ENCODE measurements at places on chromosomes 4 and X.
A peak's percentile ranks its signal among the peaks of the same experiment; 100 is the strongest.

DNA sequence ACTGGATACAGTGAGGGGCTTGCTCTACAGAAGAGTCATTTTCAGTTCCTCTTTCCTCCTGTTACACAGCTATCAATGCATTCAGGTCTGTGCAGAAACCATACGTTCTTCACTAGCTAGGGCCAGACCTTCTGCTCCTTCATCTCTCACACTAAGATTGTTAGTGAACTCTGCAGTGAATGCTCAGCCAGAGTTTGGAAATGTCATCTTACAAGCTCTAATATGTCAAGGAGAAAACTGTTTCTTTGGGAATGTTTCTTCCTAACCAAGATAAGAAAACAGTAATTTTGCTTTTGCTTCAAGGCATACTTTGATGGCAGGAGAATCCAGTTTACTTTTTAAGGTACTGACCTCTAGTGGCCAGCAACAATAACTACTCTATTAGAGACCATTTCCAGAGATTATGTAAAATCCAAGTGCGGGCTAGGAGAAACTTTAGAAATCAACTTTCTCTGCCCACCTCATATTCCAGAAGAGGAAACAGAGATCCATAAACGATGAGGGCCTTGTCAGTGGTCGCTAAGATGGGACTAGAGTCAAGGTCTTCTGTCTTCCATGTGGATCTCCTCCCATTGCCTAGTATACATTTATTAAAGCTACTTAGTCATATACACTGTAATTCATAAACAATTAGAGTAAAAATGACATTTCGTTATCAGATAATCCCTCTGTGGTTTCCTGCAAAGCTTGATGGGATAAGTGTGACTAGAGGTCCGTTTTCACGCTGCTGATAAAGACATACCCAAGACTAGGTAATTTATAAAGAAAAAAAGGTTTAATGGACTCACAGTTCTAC lies 12.1 kb upstream of the CC2D2A start:
- DNase-seq = peak; percentile 59

GRCh38 chr4:6965329-6965728 lies 55.7 kb downstream of the TBC1D14 start:
- DNase-seq = no peak

- peak; percentile 11 for DNase-seq
Observed at GRCh38 chrX:102515975-102516941, at the start of gene TMSB15A. TSS of gene TMSB15A (minus strand) at chrX:102516739.

DNA sequence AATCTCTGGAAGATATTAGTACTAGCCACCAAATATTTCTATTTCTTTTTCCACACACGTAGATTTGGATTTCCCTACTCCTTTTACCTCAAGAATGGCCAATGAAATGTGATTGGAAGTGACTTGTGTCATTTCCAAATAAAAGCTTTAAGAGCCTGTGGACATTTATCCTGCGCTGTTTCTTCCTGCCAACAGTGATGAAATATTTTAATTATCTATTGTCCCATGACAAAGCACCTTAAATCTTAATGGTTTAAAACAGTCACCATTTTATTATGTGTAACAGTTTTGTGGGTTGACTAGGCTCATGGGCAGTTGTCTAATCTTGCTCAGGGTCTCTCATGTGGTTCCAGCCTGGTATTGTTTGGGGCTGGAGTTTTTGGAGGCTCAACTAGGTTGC lies 3.5 kb upstream of the PGRMC2 start:
- no peak for DNase-seq

- DNase-seq = peak; percentile 32
Observed at GRCh38 chr4:80138551-80139538, 58.5 kb upstream of the PRDM8 start.

DNA sequence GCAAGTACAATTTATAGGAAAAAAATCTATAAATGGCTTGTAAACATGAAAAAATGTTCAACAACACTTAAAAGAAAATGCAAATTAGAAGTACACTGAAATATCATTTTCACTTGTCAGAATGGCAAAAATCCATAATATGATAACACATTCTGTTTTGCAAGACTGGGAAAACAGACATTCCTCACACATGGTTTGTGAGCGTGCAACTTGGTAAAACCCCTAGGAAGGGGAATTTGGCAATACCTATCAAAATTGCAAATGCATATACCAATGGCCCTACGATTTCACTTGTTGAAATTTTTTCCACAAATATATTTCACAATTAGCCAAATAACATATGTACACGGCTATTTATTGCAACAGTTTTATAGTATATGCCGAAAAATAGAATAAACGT lies 31.4 kb downstream of the TBC1D9 start:
- no peak for DNase-seq

- DNase-seq = no peak
Observed at GRCh38 chrX:139844884-139845283, 88.0 kb downstream of the ATP11C start.

DNA sequence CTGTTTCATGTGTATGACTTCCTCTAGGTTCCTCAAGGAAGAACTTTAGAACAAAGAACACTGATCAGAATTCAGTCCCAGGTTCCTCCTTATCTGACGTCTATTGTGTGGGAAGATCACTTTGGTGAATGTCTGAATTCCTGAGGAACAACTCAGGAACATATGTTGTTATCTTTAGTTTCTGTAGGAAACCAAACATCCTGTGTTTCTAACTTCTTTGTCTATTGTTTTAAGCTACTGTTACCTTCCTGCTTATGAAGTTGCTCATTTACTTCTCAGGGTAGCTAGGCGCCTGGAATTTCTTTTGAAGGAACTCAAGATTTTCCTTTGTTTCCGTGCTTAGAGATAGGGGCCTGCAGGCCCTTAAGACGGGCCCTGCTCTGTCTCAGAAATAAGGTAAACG lies 46.2 kb downstream of the MAGEB5 start:
- DNase-seq = peak; percentile 4

DNA sequence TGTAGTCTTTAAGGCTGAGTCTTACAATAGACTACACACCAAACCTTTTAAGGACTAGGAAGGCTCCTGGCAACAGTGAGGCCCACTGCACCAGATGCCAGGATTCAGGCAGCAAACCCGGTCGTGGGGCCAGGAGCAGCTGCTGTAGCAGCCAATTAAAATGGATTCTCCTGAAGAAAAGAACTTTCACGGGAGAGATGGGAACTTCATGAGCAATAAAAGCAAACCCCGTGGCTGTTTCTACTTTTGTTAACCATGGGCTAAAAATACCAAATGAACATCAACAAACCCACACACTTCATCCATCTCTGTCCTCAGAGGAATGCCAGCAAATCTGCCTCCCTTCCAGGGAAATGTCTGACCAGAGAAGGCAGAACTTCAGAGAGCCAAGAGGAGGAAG lies 101.4 kb downstream of the BTC start:
- no peak for DNase-seq

All from astrocyte of the cerebellum (primary cell).